HCT116 (cell line): ENCODE measurements at places on chromosomes 7 and 10. TPM values are rescaled to one million over a fixed set of nuclear protein-coding genes. Genes with fewer than 3 reads are reported as not detected.

The NCAPG2 gene
- 73.1 TPM for total RNA-seq

DNA sequence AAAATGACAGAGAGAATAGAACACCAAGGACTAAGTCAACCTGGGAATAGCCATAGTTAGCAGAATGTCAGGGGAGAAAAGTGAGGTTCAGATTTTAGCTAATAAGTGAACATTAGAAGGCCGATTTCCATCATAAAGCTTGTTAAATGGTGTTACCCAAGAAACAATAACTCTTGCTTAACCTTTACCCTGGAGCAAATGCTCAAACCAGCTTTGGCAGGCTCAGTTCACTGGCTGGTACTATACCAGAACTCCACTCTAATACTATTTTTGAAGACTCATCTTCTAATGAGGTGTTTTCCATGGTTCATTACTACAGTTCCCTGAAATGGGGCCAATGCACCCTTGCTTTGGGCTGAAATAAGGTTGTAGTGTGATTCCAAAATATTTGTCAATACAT is 61.3 kb downstream of the RNLS start:
- no peak overlapping the region for H3K4me3 ChIP-seq
- DNase-seq, result no peak
- H3K4me1 ChIP-seq, result peaks cover 10% of the 10 kb centered on the region; the same call in 1 of the 2 replicates
- no peak overlapping the region for H3K27ac ChIP-seq
- H3K27me3 ChIP-seq, result no peaks in the 10 kb centered on the region
- no peaks in the 10 kb centered on the region for H3K36me3 ChIP-seq

GRCh38 chr7:47024991-47025390 is 556.9 kb downstream of the TNS3 start:
- H3K27me3 ChIP-seq, result no peaks in the 10 kb centered on the region
- no peaks in the 10 kb centered on the region for H3K4me1 ChIP-seq
- no peaks in the 10 kb centered on the region for H3K36me3 ChIP-seq
- no peak for DNase-seq
- no peak overlapping the region for H3K4me3 ChIP-seq

The CPA2 gene
- 1.5 TPM for total RNA-seq

DNA sequence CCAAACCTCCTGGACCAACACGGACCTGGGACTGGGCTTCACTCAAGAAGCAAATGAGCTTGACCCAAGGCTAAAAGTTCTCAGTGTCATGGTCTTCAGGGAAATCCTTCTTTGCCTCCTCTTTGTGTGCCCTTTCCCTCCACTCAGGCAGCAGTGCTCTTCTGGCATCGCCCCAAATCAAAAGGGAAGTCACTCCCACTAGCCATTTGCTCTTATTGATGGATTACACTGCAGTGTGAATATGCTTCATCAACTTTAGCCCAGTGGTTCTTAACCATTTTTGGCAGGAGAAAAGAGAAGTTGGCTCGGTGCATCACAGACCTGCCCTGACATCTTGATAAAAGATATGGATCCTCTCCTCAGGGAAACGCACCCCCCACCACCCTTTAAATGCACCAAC is 19.2 kb upstream of the IKZF1 start:
- H3K4me1 ChIP-seq, result no peaks in the 10 kb centered on the region
- no peaks in the 10 kb centered on the region for H3K27me3 ChIP-seq
- H3K36me3 ChIP-seq, result no peaks in the 10 kb centered on the region
- no peak overlapping the region for H3K27ac ChIP-seq
- H3K4me3 ChIP-seq, result no peak overlapping the region

- H3K27ac ChIP-seq, result no peak overlapping the region
- H3K4me1 ChIP-seq, result no peaks in the 10 kb centered on the region
- no peak for DNase-seq
- H3K27me3 ChIP-seq, result peaks cover 7% of the 10 kb centered on the region; the same call in 1 of the 2 replicates
- no peak overlapping the region for H3K4me3 ChIP-seq
Measured at GRCh38 chr10:44198096-44198779, 186.7 kb downstream of the CXCL12 start.

DNA sequence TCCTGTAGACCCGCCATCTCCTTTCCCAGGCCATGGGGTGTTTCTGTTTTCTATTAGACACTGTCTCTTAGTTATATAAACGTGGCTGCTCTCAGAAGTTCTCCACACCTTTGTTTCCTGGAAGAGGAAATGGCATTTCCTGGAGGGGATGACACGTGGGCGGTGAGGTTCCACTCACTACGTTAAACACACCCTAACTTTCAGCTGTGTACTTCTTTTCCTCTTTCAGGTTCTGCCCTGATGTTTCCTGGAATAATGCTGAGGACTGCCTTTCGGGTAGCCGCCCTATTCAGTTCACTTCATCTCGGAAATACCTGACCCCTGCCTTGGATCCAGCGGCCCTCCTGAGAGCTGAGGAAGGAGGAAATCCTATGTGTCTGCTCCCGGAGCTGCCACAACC is 3.4 kb upstream of the PRKCQ start:
- H3K27ac ChIP-seq, result no peak overlapping the region
- peaks cover 3% of the 10 kb centered on the region; the same call in 1 of the 2 replicates for H3K4me1 ChIP-seq
- no peaks in the 10 kb centered on the region for H3K36me3 ChIP-seq
- no peak overlapping the region for H3K4me3 ChIP-seq
- H3K27me3 ChIP-seq, result peaks cover 15% of the 10 kb centered on the region

GRCh38 chr7:85483177-85483576 is 296.3 kb upstream of the SEMA3D start:
- no peaks in the 10 kb centered on the region for H3K27me3 ChIP-seq
- H3K36me3 ChIP-seq, result no peaks in the 10 kb centered on the region
- no peaks in the 10 kb centered on the region for H3K4me1 ChIP-seq
- H3K4me3 ChIP-seq, result no peak overlapping the region

The MRLN gene
- not detected for total RNA-seq

The IDI2 gene
- total RNA-seq, result not detected

DNA sequence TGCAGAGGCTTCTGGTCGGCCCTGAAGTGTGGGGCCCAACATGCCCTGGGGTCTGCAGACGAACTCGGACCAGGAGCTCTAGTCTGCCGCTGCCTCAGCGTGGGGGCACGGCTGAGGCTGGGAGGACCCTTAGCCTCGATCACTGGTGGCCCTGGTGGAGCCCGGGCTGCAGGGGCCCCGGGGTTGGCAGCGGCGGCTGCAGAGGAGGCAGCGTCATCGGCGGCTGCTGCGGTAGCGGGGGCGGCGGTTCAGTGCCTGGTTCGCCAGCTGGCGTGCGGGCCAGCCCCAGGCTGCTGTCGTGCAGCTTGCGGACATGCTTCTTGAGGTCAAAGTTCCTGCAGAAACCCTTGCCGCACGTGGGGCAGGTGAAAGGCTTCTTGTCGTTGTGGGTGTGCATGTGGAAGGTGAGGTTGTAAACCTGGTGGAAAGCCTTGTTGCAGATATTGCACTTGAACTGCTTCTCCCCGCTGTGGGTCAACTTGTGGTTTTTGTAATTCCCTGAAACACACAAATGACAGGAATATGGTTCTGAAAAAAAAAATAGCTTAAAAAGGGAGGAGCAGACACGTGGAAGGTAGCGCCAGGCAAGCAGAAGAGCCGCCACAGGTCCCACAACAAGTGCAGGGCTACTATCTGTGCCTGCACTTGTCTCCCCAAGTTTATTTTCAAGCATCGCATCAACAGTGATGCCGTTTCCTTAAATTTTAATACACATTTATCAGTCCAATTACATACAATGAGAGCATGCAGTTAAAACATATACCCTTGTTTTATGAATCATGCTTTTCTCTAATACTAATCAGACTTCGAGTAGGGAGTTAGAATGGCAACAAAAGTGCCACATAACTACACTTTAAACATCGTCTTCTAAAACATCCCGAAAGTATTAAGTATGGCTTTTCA is 2.4 kb downstream of the FEZF1 start:
- no peak overlapping the region for H3K27ac ChIP-seq
- H3K36me3 ChIP-seq, result no peaks in the 10 kb centered on the region
- no peaks in the 10 kb centered on the region for H3K27me3 ChIP-seq
- H3K4me3 ChIP-seq, result no peak overlapping the region
- H3K4me1 ChIP-seq, result no peaks in the 10 kb centered on the region; the same call in 1 of the 2 replicates
- no peak for DNase-seq

The CHN2 gene
- total RNA-seq, result 2.1 TPM

The PNLIPRP3 gene
- not detected for total RNA-seq

The GALNT17 gene
- total RNA-seq, result not detected

DNA sequence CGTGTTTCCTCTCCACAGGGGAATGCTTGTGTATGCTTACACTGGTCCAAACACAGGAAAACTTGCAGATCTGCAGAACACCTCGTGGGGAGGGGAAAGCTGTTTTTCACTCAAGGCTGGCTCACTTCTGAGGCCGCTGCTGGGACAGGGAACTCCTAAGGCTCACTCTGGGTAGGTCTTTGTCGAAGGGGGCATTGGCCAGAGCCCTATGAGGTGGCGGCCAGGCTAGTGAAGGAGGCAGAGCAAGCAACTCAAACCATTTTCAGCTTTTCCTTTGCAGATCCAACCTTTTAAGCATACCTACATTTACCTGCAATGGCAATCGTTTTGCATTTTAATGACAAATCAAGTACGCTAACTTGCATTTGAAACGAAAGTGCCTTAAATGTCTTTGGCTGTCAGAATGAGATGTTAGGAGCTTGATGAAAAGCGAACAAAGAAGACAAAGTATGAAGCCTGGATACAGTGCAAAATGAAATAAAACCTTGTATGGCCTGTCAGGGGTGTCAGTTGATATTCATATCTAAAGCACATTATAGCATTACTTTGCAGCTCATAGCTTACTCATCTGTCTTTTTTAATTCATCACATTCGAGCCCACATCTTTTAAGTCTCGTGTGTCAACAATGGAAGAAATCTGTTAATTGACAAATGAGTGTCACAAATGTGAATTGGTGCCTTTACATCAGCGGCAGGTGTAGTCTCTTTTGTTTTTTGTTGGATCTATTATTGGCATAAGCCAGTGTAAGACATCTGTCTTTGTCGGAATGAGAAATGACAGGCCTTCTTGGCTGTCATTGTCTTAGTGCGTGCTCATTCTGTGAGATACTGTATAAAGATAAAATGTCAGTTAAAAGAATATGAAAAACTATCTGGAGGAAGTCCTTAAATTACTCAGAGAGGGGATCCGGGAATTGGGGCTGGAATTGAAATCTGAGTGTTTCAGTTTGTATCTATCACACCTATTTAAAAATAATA is 30.5 kb downstream of the LRMDA start:
- no peak for DNase-seq
- H3K4me3 ChIP-seq, result no peak overlapping the region
- no peaks in the 10 kb centered on the region for H3K36me3 ChIP-seq
- H3K27me3 ChIP-seq, result no peaks in the 10 kb centered on the region

The UCMA gene
- not detected for total RNA-seq

The GPR26 gene
- not detected for total RNA-seq

- H3K27ac ChIP-seq, result no peak overlapping the region
- no peaks in the 10 kb centered on the region for H3K27me3 ChIP-seq
- H3K4me3 ChIP-seq, result no peak overlapping the region
- no peaks in the 10 kb centered on the region for H3K36me3 ChIP-seq
- H3K4me1 ChIP-seq, result no peaks in the 10 kb centered on the region
- no peak for DNase-seq
Measured at GRCh38 chr7:97503367-97504094, 228.4 kb upstream of the TAC1 start.

DNA sequence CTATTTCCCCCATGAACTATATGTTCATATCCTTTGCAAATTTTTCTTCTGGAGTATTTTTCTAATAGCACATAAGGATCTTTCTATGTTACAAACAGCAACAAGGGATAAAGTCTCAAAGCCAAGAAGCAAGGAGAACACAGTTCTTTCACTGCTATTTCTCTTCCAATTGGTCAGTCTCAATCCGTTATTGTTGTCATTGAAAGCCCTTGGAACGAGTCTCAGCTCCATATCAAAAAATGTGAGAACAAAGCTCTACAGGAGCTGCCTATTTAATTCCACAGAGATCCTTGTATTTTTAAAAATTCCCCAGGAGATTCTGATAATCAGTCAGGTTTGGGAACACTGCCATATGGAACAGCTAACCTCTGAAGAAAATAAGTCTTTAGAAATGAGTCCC is 15.7 kb downstream of the SLC35B4 start:
- H3K4me1 ChIP-seq, result no peaks in the 10 kb centered on the region
- no peak overlapping the region for H3K4me3 ChIP-seq
- no peaks in the 10 kb centered on the region for H3K27me3 ChIP-seq
- peaks cover 3% of the 10 kb centered on the region; the same call in 1 of the 2 replicates for H3K36me3 ChIP-seq

GRCh38 chr7:124801330-124801895 is 35.8 kb upstream of the GPR37 start:
- H3K4me1 ChIP-seq, result no peaks in the 10 kb centered on the region
- no peaks in the 10 kb centered on the region for H3K36me3 ChIP-seq
- H3K4me3 ChIP-seq, result no peak overlapping the region
- DNase-seq, result no peak

The RARRES2 gene
- total RNA-seq, result 2.1 TPM

- H3K4me1 ChIP-seq, result no peaks in the 10 kb centered on the region
- no peaks in the 10 kb centered on the region for H3K36me3 ChIP-seq
Measured at GRCh38 chr7:12162415-12163113, 48.5 kb upstream of the TMEM106B start.

The RELN gene
- total RNA-seq, result 0.20 TPM

GRCh38 chr7:138237995-138238394 is 161.7 kb downstream of the AKR1D1 start:
- H3K36me3 ChIP-seq, result no peaks in the 10 kb centered on the region
- H3K4me3 ChIP-seq, result no peak overlapping the region
- no peak for DNase-seq
- H3K27ac ChIP-seq, result no peak overlapping the region
- no peaks in the 10 kb centered on the region for H3K27me3 ChIP-seq

GRCh38 chr7:141351175-141351574 is 200.0 kb upstream of the AGK start:
- H3K4me3 ChIP-seq, result no peak overlapping the region
- no peaks in the 10 kb centered on the region; the same call in 1 of the 2 replicates for H3K36me3 ChIP-seq
- no peaks in the 10 kb centered on the region for H3K4me1 ChIP-seq
- no peak for DNase-seq
- no peak overlapping the region for H3K27ac ChIP-seq

DNA sequence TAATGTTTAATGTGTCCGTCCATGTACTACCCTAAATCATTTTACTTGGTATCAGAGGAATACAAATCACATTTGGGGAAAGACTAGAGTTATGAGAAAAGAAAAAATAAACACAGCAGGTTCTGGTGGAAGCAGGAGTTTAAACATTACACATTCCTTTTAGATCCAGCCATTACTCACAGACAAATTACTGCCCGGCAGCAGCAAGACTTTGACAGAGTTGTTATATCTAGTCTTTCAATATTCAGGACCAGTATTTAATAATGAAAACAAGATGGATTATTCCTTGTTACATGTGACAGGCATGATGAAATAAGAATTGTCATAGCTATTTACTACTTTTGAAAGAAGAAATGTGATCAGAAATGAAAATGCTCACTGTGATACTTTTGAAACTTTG is 131.8 kb upstream of the GNAI1 start:
- no peaks in the 10 kb centered on the region for H3K4me1 ChIP-seq
- no peak overlapping the region for H3K27ac ChIP-seq
- no peaks in the 10 kb centered on the region for H3K36me3 ChIP-seq
- DNase-seq, result no peak
- no peak overlapping the region for H3K4me3 ChIP-seq

- H3K27me3 ChIP-seq, result no peaks in the 10 kb centered on the region
- no peak overlapping the region for H3K27ac ChIP-seq
- no peak for DNase-seq
- no peaks in the 10 kb centered on the region; the same call in 1 of the 2 replicates for H3K4me1 ChIP-seq
- H3K36me3 ChIP-seq, result no peaks in the 10 kb centered on the region
- no peak overlapping the region for H3K4me3 ChIP-seq
Measured at GRCh38 chr7:74625446-74625845, 32.1 kb upstream of the GTF2I start.
